ENCODE measurements at places on chromosomes 2 and 18.
A peak's percentile ranks its signal among the peaks of the same experiment; 100 is the strongest.

- DNase-seq: no peak
Observed at GRCh38 chr18:26036635-26037034, 53.8 kb downstream of the SS18 start.

GRCh38 chr2:160916300-160916699 lies 243.9 kb upstream of the TANK start:
- DNase-seq: no peak

DNA sequence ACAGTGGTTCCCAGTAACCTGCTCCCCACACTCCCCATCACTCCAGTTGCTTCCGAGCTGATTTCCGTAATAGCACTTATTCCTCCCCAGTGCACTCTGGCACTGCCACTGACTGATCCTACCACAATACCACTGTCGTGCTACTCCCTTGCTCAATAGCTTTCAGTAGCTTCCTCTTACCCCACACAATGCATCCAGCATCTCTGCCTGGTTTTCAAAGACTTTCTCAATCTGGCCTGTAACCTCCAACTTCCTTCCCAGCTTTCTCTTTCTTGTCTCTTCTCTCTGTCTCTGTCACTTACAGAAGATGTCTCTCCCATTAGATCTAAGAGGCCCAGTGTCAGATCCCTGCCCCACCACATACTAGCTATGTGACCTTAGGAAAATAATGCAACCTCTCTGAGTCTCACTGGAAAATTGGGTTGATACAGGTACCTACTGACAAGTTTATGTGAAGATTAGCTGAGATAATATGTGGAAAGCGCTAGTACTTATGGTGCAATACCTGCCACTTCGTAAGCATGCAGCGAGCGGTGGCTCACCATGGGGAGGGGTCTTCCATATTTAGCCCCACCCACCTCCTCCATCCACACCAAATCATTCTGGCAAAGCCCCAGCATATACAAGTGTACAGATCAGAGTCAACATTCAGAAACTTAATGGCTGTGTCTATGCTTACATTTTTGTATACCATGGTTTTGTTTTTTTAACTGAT lies 36.7 kb downstream of the SFXN5 start:
- DNase-seq: no peak

DNA sequence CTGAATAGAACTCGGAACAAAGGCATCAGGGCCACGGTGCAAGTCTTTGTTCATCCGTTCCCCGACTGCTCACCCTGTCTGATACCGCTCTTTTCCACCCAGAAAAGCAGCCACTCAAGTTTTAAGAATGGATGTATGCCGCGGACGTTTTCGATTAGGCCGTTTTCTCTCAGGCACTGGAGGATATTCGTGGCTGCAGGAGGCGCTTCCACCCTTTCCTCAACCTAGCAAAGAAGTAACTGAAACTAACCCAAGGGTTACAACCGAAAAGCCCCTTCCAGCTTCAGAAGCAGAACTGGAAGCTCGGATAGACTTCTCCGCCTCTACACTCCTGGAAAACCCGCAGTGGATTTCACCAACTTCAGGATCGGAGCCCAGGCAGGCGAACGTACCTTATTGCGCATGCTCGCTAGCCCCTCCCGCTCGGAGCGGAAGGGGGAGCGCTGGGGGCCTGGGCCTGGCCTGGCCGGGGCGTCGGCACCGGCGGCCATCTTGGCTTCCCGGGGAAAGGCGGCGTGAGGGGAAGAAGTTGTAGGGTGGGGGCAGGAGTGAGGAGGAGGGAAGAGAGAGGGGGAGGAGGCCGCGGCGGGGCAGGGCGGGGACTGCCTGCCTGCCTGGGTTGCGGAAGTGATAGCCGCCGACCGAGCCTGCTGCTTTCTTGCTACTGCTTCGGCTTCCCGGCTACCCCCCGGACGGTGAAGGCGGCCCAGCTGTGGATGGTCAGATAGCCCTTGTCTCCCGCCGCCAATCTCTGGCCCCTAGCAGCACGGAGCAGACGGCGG lies at the start of gene ACTR3:
ACTR3 (plus strand) TSS at position 619 of the 782 bp plus-strand sequence. CDS start 191 bp downstream, outside the sequence.
- peak; percentile 93 for DNase-seq

GRCh38 chr2:217849154-217849975 lies 153.4 kb downstream of the TNS1 start:
- DNase-seq: no peak

- DNase-seq: no peak
Observed at GRCh38 chr18:24470022-24470618, 9.7 kb downstream of the HRH4 start.

DNA sequence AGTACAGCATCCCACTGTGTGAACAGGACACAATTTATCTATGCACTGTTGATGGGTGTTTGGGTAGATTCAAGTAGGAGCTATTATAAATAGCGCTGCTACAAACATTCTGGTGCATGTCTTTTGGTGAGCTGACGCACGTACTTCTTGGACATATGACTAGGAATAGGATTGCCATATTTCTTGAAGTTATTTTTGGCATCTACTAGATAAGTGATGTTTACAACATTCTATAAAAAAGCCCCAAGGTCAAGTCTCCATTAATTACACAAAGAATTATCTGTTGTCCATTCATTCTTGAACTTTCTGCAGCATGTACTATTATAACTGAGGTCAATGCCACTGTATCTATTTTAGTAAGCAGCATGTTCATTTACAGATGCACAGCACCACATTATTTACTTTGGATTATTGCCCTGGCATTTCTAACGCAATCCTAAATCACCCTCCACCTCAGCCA lies 225.5 kb upstream of the TMEM200C start:
- DNase-seq: no peak

DNA sequence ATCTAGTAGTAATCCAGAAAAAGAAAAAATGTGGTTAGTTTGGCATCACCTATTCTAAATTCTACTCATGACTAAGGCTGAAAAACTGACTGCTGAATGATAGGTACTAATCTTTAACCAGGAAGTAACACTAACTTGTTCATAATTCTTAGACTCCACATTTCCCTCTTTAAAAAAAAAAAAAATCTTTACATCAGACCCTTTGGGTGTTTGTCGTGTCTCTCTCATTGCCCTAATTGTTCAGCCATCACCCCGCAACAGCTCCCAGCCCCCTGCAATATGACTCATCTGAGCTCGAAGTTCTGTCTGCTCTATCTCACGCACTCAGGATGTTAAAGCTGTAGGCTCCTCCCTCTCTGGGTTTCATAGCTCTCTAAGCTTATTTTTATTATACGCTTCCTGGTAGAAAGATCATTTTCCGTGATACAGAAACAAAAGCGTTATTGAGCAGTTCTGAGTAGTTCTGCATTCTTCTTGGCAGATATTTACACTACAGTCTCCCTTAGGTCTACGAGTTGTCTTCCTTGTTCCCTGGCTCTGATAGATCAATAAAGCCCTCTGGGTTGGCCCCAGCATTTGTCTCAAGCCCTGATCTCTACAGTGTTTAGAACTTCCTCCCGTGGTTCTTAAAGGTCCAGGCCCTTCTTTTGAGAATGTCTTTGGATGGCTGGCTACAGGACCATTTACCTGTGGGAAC lies 95.6 kb downstream of the TNFRSF11A start:
- DNase-seq: no peak

- no peak for DNase-seq
Observed at GRCh38 chr2:45992021-45992740, 305.0 kb upstream of the EPAS1 start.

- DNase-seq: no peak
Observed at GRCh38 chr2:149652526-149652925, 65.0 kb upstream of the MMADHC start.

DNA sequence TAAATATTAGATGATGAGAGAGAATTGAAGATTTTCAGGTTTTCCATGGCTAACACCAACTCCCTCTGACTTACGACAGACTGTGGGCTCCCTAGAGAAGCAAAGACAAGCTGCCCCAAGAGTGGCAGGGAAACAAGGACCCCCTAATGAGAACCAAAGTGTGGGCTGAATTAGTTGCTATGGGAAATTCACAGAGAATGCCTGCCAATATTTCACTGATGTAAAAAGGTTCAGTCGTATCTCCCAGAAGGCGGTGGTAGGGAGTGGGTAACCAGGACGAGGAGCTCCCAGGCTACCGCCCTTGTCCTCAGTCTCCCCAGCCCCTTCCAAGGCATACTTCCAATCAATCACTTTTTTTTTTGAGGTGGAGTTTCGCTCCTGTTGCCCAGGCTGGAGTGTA lies 113.6 kb downstream of the LAMA1 start:
- DNase-seq: no peak

Data from T-helper 17 cell (primary cell).